NCI-H2081 treated with DMSO at 0.1 percent for 48 hours (cell line): ENCODE measurements at places on chromosomes 7 and 10.

DNA sequence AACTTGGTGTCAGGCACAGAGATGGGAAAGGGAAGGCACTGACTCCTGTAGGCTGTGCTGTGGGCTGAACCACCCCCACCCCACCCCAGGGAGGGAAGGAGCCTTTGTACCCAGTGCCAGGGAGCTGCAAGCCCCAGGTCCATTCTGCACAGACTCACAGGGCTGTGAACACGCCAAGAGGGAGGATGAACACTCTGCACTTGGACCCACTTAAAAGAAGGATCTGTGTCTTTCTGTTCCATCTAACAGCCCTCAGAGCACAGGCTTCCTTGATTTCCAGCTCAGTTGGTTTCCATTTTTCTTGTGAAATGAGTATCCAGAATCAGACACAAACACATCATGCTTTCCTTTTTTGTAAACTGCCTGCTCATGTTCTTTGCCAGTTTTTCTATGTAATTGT is 84.9 kb downstream of the GRB10 start:
- no peak for DNase-seq

DNA sequence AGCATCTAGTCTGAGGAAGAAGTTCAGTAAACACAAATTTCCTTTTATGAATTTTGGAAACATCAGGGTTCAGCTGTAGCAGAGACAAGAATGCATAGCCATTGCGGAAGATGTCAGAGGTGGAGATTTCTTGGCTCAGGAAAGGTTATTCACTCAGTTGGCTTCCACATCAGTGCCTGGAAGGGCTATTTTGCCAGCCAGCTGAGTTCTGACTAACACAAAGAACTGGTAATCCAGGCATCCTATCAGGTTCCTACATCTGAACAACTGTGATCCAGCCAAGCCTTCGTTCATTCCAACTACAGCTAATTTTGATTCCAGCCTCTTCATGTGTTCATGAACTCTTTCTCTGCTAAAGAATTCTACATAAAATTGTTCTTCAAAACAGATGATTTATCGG is 965.6 kb downstream of the XPNPEP1 start:
- no peak for DNase-seq

DNA sequence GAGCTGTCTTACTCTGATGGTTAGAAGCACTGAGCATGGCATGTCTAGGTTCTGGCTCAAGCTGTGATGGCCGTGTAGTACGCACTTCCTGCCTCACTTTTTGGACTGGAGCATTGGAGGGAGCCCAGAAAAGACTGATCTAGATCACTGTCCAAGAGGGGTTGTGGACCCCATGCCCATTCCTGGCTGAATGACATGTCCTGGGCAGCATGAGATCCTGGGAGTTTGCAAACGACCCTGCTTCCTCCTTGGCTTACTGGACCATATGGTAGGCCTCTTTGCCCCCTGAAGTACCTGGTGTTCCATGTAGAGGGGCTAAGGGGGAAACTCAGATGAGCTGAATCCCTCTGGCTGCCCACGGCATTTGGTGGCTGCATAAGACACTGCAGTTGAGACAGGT is 36.7 kb downstream of the ARHGAP22 start:
- no peak for DNase-seq

DNA sequence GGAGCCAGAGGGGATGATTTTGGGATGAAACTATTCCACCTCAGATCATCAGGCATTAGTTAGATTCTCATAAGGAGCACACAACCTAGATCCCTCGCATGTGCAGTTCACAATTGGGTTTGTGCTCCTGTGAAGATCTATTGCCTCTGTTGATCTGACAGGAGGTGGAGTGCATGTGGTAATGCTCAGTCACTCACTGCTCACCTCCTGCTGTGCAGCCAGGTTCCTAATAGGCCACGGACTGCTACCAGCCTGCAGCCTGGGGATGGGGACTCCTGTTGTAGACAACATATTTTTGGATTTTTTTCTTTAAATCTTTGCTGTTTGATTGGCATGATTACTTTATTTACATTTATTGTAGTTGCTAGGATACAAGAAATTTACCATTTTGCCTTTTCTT is 765.0 kb downstream of the INHBA start:
- no peak for DNase-seq
